WTC11 (cell line): ENCODE measurements at places on chromosomes 6 and 20. TPM values are rescaled to one million over a fixed set of nuclear protein-coding genes. Genes with fewer than 3 reads are reported as not detected.

CALHM4 gene
- total RNA-seq = not detected in 3 replicates

HCRTR2 gene
- total RNA-seq = not detected in 3 replicates

TFB1M gene
- total RNA-seq = 40.7 to 43.6 TPM (median 41.8 TPM) in 3 replicates

FGD2 gene
- 0.31 to 0.78 TPM (median 0.44 TPM) in 3 replicates for total RNA-seq

EIF6 gene
- 130 to 157 TPM (median 133 TPM) in 3 replicates for total RNA-seq

GTSF1L gene
- total RNA-seq = not detected in 3 replicates

RWDD2A gene
- 5.1 to 5.2 TPM (median 5.2 TPM) in 3 replicates for total RNA-seq

PRR18 gene
- 0.16 to 0.52 TPM (median 0.39 TPM) in 3 replicates for total RNA-seq

DNA sequence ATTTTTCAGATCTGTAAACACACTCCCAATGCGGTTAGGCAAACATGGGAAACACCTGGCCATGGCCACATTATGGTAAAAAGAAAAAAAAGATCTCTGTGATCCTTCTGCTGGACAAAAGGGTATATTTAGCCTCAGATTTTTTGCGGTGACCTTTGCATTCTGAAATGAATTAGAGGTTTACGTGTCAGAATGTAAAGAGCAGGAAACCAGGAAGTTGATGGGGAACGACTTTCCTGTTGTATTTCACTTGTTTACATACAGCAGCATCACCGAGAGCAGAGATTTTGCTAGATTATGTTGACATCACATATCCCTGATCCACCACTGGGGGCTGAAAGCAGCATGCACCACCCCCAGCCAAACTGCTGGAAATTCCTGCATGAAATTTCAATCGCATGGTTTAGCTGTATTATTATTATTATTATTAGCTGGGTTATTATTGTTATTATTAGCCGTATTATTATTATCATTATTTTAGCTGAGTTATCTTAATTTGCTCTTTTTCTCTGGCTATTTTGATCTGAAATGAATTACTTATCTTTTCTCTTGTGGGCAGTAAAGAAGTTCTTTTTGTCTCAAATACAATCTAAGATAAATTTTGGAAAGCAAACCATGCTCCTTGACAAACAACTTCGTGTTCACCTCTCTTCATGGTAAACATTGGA lies 189.4 kb downstream of the ZFP64 start:
- H3K27me3 ChIP-seq = no peaks in the 10 kb centered on the region
- no peak overlapping the region for H3K4me3 ChIP-seq
- DNase-seq = no peak
- no peaks in the 10 kb centered on the region for H3K36me3 ChIP-seq
- peaks cover 34% of the 10 kb centered on the region for H3K4me1 ChIP-seq
- H3K27ac ChIP-seq = peak overlapping the region; percentile 57; the same call in 1 of the 2 replicates

GRCh38 chr6:73752943-73753342 lies 56.9 kb downstream of the CD109 start:
- no peaks in the 10 kb centered on the region for H3K36me3 ChIP-seq
- no peak for DNase-seq
- no peak overlapping the region for H3K4me3 ChIP-seq
- no peak overlapping the region for H3K27ac ChIP-seq
- peaks cover 11% of the 10 kb centered on the region for H3K4me1 ChIP-seq

DNA sequence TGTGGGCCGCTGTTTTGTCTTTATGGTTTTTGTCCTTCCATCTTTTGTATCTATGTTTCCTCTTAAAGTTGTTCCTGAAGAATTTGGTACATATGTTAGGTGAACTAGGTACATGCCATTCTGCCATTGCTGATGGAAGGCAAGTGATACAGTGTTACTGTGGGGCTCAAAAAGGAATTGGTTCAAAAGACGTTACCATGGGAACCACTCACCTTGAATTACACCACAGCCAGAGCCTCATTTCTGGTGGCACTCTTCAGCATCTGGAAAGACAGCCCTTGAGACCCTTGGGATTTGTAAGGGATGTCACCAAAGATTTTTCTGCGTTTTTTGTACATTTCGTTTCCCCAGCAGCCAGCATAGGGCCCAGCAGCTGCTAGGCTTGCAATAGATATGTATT lies 31.9 kb downstream of the TMEM181 start:
- no peaks in the 10 kb centered on the region for H3K27me3 ChIP-seq
- H3K36me3 ChIP-seq = peaks cover 81% of the 10 kb centered on the region
- H3K4me3 ChIP-seq = no peak overlapping the region
- no peak overlapping the region for H3K27ac ChIP-seq

DNA sequence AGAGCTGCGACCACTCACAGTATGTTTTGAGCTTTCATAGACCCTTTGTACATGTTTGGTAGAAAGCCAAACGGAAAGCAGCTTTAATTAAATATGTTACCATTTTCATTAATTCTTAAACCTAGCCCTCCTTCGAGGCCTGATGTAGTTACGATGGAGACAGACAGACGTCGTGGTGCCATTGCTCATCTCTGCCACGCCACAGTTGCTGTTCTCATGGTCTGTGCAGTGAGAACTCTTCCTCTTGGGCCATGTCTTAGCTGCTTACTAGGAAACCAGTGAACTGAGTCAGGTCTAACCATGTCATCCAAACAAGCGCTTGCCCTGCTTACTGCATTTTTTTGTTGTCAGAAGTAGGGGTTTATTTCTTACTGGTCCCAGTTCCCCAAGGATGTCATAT lies 62.8 kb downstream of the SNX9 start:
- H3K27ac ChIP-seq = no peak overlapping the region
- H3K36me3 ChIP-seq = peaks cover 44% of the 10 kb centered on the region
- no peak overlapping the region for H3K4me3 ChIP-seq
- H3K4me1 ChIP-seq = no peaks in the 10 kb centered on the region

DNA sequence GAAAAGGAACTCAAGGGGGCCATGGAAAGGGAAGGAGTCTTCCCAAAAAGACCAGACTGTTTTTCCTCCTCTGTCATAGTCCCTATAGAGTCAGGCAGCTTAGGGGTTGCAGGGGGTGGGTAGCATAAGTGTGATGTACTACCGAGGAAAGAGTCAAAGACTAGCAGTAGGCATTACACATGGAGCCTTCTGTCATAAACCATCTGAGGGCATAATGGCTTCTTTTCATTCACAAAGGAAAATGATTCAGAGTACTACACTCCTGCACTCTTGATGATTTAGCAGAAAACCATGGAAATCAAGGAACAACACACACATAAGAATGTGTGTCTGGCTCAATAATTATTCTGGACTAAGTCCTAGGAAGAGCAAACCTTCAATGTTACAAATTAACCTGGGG lies 14.9 kb downstream of the PLN start:
- no peak overlapping the region for H3K27ac ChIP-seq
- H3K36me3 ChIP-seq = no peaks in the 10 kb centered on the region
- H3K27me3 ChIP-seq = no peaks in the 10 kb centered on the region

DNA sequence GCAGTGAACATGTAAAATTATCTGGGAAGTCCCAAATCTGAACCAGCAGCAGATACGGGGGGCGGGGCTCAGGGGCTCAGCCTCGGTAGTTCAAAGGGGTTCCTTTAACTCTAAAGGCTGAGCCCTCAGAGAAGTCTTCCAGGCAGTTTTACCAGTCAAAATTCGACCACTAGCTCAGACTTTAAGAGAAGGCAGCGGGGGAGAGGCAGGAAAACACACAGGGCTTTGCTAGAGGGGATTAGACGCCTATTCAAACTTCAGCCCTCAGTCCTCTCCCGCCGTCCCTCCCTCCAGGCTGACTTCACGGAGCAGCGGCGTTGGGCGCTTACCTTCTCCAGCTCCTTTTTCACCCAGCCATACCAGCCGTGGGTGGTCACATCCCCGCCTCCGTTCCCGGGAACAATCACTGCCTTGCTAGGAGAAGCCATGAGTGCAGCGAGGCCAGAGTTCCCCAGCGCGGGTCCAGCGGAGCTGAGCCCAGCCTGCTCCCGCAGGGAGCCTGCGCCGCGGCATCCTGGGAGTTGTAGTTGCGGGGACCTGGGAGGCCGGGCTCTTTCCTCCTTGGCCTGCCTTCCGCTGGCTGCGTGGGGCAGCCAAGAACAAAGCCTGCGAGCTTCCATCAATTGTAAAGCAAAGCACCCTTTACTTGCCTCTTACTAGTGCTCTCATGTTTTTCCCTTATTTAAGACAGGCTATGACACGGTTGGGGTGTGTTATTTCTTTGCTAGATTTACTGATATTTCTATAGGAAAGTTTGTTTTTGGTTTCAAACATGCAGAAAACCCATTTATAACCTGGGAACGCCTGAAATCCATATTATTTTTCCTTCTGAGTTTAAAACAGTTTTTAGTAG lies at the start of gene RBBP9:
RBBP9 (minus strand) TSS at position 486 of the 853 bp plus-strand sequence; CDS start at position 428, 58 bp downstream.
- peak within 1 kb of the TSS; percentile 89 for H3K27ac ChIP-seq
- H3K27me3 ChIP-seq = no peaks in the 10 kb centered on the region; the same call in 1 of the 2 replicates
- H3K4me1 ChIP-seq = peaks cover 12% of the 10 kb centered on the region
- DNase-seq = peak; percentile 90

DNA sequence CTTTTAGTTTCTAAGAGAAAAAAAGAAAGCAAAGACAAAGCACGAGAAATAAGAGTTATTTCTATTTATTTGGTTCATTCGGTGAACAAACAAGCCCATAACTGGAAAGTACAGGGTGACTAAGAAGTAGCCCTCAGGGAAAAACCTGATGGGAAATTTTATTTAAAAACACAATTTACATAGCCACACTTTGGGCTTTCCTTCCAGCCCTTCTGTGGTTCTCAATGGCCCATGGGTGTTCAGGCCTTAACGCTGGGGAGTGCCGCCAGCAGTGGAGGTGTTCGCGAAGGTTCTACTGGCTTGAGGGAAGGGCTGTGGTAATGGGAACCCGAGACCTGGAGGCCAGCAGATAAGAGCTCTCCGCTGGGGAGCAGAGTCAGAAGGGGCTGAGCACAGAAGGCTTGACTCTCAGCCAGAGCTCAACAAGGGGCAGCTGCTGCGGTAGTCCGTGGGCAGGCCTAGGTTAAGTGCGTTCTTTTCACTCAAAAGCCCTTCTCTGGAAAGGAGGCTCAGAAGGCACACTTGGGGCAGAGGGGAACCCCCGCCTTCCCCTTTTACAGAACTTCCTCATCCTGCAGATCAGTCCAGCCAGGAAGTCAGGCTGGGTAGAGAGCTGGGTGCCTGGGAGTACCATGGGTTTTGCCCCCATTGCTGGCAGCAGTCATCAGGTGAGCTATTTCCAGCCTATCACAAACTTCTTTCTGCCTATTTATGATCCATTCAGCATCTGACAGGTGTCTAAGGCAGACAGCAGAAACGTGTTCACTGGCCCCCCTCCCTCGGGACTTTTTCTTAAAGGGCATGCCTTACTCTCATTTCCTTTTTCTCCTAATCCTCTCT lies 8.8 kb upstream of the CD83 start:
- H3K36me3 ChIP-seq = peaks cover 29% of the 10 kb centered on the region
- H3K27me3 ChIP-seq = peaks cover 16% of the 10 kb centered on the region

DNA sequence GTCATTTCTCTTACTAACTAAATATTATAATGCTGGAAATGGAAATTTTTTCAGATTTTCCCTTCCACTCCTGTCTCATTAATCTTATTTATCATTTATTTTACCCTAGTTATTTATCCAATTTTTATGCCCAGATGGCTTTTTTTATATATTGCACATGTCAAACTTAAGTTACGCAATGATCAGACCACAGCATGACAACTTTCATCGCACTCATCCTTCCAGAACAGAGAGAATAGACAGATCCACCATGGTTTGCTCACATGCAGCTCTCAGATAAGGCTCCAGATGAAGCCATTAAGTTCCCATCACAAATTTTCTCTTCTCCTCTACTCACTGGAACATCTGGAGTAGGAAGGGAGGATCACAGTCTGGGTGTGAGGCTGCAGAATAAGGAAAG lies 48.7 kb downstream of the MAP7 start:
- peaks cover 88% of the 10 kb centered on the region for H3K4me1 ChIP-seq
- peak overlapping the region; percentile 41 for H3K4me3 ChIP-seq
- H3K27me3 ChIP-seq = no peaks in the 10 kb centered on the region
- H3K27ac ChIP-seq = peak overlapping the region; percentile 97
- H3K36me3 ChIP-seq = no peaks in the 10 kb centered on the region

DNA sequence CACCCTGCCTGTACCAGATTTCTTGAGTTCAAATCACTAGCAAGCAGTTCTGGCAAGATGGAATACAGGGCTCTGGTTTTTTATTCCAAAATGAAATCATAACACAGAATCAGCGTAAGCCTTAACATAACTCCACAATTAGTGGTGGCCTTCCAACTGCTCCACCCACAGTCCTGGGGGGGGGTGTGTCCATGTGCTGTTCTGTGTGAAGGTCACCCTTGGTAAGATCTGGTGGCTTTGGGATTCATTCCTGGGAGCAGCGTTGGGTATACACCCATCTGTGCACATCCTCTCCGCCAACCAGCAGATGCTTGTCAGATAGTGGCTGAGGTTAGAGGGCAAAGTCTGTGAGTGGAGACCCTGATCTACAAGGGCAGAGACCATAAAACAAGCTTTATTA lies 49.9 kb upstream of the CD83 start:
- no peak overlapping the region for H3K27ac ChIP-seq
- no peaks in the 10 kb centered on the region; the same call in 1 of the 2 replicates for H3K27me3 ChIP-seq
- no peak overlapping the region for H3K4me3 ChIP-seq
- no peaks in the 10 kb centered on the region for H3K4me1 ChIP-seq
- H3K36me3 ChIP-seq = peaks cover under 1% of the 10 kb centered on the region; the same call in 1 of the 2 replicates

DNA sequence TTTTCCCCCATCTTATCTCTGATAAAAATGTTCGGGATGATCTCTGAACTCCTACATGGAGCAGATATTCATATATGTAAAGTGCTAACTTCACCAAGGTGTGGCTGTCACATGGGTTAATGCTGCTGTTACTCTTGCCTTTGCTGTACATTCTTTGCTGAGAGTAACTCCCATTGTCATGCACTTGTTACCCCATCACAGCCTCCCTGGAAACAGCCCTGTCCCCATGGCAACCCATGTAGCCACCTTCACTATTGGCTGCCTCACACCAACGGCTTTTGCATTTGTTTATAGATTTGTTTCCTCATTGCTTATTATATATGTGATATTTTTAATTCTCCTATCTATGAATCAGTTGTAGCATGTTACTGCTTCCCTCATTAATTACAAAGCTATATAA lies 17.3 kb upstream of the IBTK start:
- DNase-seq = peak; percentile 44
- no peak overlapping the region for H3K4me3 ChIP-seq
- H3K27me3 ChIP-seq = no peaks in the 10 kb centered on the region
- no peak overlapping the region for H3K27ac ChIP-seq
- peaks cover 38% of the 10 kb centered on the region for H3K4me1 ChIP-seq

DNA sequence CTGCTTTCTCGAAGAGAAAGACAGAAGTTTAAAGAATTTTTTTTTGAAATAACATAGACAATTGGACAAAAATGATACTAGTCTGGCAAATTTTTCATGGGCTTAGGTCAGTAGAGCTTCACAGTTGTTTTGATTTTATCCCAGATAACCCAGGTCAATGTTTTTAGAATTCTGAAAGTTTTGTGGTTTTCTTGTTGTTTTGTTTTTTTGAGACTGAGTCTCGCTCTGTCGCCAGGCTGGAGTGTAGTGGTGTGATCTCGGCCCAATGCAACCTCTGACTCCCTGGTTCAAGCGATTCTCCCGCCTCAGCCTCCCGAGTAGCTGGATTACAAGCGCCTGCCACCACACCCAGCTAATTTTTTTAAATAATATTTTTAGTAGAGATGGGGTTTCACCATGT lies 22.8 kb downstream of the KIF13A start:
- H3K36me3 ChIP-seq = no peaks in the 10 kb centered on the region
- H3K4me3 ChIP-seq = no peak overlapping the region
- 0 out of 2 replicates have a peak overlapping the region, but pooled peaks have one; percentile 10 for H3K27ac ChIP-seq
- peaks cover 24% of the 10 kb centered on the region for H3K4me1 ChIP-seq
- no peak for DNase-seq
- no peaks in the 10 kb centered on the region for H3K27me3 ChIP-seq
